ENCODE measurements at places on chromosomes 7 and 10.

DNA sequence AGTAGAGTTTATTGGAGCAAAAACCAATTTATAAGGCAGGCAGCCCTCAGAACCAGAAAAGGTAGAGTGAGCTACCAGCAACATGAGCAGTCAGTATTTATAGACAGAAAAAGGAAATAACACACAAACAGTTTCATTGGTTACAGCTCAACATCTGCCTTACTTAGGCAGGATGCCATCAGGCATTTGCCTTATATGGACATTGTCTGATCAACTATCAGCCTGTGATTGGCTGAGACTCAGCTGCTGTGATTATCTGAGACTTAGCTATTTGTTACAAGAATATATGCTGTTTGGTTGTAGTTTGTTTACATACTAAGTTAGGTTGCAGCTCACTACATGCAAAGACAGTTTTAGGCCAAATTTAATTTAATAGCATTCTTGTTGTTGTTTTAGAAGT, 60.4 kb upstream of the CDK1 start:
- no peak for DNase-seq

DNA sequence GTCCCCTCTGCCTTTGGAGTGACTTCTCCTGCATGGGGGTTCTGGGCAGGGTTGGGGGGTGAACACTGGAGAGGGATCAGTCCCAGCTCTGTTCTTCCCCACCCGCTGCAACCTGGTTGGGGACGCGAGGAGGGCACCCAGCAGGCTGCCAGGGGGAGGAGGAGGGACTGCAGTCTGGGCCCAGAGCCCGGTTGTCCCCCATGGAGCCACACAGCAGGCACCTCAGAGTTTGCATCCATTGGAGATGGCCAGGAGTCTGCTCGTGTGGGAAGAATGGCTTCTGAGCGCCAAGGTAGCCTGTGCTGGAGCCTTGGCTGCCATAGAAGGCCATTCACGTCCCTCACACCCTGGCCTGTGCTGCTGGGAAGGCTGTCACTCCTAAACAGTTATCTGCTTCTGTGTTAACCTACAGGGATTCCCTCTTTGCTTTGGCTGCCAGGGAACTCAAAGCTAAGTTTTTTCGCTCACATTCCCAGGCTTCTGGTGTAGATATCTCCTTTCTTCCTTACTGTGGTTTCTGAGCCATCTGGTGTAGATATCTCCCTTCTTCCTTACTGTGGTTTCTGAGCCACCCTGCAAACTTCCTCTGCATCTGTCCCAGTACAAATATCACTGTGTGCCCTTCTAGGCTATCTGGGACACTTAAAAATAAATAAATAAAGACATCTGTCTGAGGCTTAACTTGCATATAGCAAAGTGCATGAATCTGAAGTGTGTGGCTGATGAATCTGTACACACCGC, 133.7 kb downstream of the LHPP start:
- DNase-seq, result no peak

GRCh38 chr10:48671914-48672595, 12.6 kb upstream of the WDFY4 start:
- no peak for DNase-seq

DNA sequence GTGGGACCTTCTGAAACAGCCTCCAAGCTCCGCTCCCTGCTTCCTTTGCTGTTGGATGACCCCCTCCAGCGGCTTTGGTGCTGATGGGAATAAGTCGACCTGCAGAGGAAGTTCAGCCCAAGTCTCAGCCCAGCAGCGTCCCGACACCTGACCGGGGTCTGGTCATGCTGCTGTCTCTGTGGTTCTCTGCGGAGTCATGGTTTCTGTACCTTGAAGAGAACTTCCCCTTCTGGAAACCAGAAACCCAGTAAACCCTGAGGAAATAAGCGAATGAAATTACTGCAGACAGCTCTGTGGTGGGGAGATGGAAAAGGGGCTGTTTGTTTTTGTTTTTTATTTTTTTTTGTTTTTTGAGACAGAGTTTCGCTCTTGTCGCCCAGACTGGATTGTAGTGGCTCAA, 18.3 kb upstream of the ZNF12 start:
- no peak for DNase-seq

- DNase-seq, result no peak
These were observed 3.5 kb upstream of the FRAT2 start for GRCh38 chr10:97338041-97338440.

DNA sequence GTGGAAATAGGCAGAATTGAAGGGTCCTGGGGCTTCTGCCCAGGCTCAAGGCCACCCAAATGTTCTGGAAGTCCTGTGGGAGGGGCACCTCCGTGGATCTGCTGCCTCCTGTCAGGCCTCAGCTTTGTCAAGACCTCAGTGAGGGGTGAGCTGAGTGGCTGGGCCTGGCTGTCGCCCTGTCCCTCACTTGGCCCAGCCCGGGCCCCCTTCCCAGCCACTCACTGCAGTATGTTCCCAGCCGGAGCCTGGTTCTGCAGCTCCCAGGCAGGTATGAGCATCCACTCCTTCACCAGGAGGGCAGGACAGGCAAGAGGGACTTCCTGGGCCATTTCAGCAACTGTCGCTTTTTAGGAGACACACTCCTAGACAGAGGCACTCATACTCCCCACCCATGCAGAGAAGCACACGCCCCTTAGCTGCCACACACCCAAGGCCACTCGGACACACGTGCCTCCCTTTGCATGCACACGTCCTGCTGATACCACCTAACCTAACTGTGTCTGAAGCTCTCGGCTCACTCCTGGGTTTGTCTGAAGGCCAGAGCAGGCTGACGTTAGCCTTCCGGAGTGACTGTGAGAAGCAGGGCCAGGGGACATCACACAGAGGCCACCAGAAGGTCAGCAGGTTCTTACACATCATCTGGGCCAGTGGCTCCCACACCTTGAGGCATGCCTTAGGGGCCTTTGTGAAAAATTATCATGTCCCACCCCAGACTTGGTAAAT, 72.2 kb upstream of the COL13A1 start:
- no peak for DNase-seq

DNA sequence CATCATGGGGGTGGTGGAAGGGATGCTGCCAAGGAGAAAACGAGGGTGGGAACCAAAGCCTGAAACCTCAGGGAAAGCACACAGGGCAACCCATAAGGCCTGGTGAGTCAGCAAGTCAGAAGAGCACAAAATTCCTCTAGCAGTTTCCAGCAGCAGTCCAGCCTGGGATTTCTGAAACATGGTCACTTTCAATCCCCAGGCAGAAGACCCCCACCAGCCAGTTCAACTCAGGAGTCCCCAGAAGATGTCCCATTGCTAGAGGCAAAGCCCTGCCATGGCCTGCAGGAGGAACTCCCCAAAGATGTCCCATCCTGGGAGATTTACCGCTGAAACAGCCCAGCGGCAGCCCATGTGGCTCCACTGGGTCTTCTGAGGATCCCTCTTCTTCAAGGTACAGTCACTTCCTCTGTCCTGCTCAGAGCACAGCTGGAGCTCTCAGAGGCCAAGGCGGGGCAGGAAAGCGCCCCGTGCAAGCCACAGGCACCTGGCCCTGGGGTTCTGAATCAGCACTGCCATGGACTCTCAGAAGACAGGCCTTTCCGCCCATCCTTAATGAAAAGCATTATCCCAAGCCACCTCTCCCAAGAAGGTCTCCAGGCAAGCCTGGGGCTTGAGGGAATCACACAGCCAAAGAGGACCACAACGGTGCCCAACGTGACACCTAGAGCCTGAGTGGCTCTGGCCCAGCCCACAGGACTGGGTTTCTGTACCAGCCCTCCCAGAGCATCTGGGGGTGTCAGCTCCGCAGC, 196.9 kb downstream of the GRID1 start:
- no peak for DNase-seq

- DNase-seq, result no peak
These were observed 92.8 kb upstream of the FAM133B start for GRCh38 chr7:92682903-92683539.

- DNase-seq, result no peak
These were observed 79.9 kb downstream of the PTPRE start for GRCh38 chr10:127986531-127987466.

DNA sequence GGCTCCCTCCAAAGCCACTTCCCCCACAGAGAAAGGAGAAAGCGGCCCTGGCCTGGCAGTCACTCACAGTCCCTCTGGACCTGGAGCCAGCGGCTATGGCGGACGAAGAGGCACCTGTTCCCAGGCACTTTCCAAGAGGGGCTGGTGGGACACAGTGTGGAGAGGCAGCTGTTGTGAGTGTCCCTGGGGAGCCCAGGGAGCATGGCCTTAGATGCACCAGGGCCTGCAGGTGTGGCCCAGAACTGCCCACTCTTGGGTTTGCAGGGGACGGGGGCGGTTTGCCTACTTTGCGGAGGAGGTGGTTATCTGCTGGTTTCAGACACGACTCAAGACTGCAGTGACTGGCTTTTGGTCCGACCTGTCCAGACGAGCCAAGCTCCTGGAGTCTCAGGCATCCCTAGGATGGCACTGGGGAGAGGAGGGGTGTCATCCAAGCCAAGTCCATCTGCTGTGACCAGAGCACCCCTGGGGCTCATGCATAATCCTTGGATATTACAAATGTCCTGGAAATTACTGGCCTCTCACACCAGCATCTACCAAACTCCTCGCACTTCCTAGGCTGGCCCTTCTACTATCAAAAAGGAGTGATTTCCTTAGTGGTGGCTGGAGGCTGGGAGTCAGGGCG, 18.4 kb downstream of the CTBP2 start:
- peak; percentile 40 for DNase-seq

- DNase-seq, result no peak
These were observed 77.9 kb downstream of the CCDC71L start for GRCh38 chr7:106583100-106583499.

DNA sequence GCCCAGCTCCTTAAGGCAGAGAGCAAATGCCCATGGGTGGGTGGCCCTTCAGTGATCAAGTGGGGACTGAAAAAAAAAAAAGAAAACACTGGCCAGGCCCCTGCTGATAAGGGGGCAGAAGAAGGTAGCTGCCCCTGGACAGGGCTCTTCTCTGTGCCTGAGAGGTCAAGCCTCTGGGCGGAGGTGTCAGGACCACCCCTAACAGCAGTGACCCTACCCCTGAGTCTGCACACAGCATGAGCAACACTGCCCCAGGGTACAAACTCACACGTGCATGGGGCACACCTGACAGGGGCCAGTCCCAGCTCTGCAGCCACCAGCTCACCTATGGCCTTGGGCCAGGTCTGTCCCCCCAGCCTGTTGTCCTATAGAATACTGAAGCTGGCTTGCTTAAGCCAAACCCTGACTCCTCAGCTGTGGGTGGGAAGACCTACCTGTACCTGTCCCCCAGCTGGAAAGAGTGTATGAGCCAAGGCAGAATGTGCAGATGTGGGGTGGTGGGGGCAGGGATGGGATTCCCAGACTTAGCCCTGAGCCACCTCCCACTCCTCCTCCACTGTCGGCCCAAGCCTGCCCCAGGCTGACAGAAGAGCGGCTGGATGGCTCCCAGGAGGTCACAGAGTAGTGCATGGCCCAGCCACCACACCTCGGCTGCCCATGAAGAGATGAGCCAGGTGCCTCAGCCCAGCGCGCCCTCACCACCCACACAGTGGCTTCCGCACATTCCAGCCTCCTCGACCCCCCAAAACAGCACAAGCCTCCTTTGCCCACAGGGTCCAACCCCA, 23.7 kb downstream of the KCNH2 start:
- no peak for DNase-seq

- DNase-seq, result no peak
These were observed 35.9 kb downstream of the TSPAN15 start for GRCh38 chr10:69486922-69487730.

- DNase-seq, result no peak
These were observed 119.8 kb downstream of the TWIST1 start for GRCh38 chr7:18997477-18998150.

- DNase-seq, result peak; percentile 47
These were observed 771 bp downstream of the PHYHIPL start for GRCh38 chr10:59177031-59177797.

DNA sequence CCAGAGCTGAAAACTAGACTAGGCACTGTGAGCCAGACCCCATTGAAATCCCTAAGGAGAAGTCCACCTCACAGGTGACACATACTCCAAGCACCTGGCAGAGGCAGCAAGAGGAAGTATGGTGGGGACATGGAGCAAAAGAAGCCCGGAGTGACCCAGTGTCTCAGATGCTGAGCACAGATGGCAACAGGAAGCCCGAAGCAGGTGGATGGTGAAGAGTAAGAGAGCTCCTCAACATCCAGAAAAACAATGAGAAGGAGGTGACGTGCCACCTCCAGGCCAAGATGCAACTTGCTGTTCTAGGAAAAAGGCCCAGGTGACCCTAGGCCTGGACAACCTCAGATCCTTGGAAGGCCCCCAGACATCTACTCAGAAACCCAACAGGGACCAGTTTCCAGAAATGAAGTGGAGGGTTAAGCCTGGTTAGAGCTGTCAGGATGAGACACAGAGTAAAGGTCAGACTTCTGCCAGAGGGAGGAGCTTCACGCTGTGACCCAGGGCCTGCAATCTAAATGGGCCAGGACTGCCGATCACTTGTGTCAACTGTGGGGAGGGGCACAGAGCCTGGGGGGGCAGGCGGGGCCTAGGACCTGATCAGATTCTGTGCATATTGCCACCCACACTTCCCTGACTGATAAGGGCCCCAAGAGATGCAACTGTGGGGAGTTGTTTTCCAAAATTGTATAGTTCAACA, 2.4 kb upstream of the COBL start:
- DNase-seq, result no peak

GRCh38 chr7:20503278-20503950, 112.1 kb upstream of the ABCB5 start:
- DNase-seq, result no peak

DNA sequence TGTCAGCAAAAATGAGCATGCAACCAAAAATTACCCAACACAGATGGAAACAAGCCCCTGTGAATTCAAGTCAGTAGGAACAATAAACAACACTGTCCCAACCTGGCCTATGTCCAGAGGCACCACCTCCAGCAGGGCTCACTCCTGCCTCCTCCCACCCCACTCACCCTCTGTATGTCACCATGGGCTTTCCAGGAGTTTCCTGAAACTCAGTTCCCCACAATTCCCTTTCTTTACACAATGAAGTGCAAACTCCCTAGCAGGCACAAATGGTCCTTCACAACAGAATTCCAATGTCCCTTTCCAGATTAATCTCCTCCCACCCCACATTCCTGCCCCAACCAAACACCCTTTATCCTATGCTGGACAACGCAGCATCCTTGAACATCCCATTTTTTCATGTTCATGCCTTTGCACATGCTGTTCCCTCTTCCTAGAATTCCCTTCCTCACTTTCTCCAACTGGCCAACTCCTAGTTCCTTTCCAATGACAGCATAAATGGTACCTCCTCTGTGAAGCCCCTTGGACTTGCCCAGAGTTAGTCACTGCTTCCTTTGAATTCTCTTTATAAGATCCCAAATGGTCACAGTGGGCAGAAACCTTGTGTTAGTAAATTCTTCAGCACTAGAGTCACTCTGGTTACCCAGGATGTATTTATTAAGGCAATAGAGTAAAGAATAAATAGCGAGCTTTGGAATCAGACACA, 157.5 kb downstream of the SLIT1 start:
- no peak for DNase-seq

- no peak for DNase-seq
These were observed 8.3 kb downstream of the ZNF853 start for GRCh38 chr7:6623589-6624245.

DNA sequence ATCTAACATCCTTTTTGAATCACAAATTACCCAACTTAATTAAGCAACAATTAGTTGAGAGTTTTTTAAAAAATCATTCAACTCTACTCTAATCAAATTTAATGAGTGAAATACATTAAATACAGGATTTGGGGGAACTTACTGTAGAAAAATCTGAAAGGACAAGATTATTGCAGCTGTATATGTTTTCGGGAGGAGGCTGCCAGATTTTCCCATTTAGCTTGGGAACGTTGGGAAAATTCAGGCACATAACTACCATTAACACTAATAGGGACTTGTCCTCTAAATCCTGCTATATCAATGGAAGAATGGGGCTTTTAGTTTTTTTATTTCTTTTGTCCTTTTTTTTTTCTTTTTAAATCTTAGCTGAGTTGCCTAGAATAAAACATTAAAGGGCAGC, 691.4 kb upstream of the FZD8 start:
- no peak for DNase-seq

- no peak for DNase-seq
These were observed 25.4 kb downstream of the TMEM273 start for GRCh38 chr10:49162761-49163310.
